AG09319 (cell line): ENCODE measurements at places on chromosomes 3 and 15.

DNA sequence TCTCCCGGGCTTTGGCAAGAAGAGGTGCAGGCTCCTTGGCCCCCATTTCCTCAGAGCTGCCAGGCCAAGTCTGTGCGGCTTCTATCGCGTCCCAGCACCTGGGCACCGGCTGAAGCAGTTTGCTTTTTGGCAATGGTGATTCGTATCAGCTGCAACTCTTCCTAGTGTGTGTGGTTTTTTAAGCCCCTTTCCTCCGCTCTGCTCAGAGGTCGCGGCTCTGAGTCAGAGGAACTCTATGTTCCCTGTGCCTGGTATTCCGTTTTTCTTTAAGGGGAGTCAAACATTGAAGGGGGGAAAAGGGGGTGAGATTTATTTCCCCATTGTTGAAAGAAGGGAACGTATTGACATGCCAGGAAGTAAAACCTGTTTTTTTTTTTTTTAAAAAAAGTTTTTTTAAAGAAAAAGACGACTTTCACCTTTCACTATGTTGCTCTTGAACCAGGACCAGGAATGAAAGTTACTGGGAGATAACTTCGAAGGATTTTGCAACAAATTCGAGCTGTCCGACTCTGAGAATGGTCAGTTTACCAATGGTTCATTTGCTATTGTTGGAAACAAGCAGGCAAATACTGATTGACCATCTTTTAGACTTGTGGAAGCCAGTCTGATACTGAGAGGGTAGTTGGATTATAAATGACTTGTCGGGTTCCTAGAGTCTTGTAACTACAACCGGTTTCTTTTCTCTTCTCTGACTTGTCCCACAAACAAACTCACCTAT lies 1.1 kb downstream of the ARMC8 start:
- no peak for DNase-seq

- DNase-seq = no peak
Observed at GRCh38 chr3:86175051-86175536, 815.9 kb downstream of the VGLL3 start.

DNA sequence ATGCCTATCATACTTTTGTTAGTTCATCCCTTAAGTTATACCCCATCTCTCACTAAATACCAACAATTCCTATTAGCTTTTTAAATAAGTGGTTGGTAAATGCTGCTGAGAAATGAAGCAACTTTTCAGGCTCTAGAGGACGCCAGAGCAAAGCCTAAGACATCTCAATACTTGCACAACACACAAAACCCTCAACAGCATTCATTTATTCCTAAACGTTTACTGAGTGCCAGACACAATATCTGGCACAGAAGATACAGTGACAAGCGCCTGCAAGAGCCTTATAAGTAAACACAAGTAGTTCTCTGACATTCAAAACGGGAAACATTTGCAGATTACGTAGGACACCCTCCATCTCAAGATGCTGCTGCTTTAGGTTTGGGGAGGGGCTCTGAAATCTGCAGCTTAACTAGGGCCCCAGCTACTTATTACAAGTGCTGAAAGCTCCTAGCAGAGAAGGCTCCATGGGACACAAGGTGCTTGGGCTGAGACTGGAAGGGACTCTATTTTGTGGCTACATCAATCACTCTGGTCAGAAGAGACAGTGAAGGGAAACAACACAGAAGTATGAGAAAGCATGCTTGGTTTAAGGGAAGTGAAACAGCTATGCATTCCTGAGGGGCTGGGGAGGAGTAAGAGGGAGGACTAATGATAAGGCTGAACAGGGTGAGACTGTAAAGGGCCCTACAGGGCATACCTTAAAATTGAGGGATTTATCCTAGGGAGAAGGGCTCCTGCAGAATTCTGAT lies 311.3 kb downstream of the PLCL2 start:
- DNase-seq = no peak

DNA sequence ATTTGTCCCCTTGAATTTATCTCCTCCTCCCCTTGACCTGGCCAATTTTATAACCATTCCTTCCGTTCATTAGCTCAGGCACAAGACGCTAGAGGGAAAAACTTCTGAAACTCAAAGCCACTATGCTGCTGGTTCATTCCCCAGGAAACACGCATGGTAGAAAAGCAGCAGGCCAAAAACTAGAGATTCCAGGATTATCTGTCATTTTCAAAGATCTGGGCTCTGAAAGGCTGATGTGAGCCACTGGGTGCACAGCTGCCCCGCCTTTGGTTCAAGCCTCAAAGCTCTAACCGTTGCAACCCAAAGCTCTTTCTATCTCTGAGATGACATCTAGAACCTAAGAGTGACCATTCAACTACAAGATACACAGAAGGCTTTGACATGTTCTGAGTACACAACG lies 6.1 kb downstream of the ANP32A start:
- no peak for DNase-seq

DNA sequence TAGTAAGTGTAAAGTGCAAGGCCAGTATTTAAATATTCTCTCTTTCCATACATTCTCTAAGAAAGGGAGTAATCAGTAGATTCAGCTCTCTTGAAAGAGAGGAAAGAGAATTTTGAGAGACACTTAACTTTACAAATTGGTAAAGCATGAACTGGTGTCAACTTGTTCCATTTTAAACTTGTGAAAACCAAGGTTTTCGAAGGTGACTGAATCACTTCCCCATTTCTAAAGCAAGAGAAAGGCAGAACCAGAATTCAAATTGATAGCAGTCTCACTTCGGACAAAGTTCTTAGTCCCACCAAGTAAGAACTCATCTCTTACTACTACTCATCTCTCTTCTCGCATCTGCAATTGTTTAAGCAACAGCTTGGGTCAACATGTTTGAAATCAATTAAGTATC lies 22.4 kb downstream of the TJP1 start:
- no peak for DNase-seq

DNA sequence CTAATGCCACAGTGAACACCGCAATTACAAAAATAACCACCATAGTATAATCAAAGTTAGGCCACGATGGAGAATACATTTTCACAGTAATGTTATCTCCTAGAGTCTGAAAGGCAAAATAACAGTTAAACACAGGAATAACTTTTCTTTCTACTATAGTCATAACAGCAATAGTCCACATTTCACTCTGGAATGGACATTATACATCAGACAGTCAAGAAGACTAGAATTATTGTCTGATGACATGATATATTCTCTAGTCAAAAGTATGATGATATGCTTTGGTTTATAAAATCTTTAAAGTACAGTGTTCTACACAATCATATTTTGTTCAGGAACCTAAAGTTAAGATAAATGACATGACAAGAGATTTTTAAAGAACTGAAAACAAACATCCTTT lies 18.0 kb downstream of the SPPL2A start:
- no peak for DNase-seq

DNA sequence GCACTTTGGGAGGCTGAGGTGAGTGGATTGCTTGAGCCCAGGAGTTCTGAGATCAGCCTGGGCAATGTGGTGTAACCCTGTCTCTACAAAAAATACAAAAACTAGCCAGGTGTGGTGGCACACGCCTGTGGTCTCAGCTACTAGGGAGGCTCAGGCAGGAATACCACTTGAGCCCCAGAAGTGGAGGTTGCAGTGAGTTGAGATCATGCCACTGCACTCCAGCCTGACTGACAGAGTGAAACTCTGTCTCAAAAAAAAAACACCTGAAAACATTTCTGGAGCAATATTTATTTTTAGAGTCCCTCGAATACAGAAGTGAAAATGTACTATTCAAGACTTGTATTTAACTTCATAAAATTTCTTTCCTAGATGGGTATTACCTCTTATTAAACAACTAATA lies 4.6 kb downstream of the SPCS1 start:
- DNase-seq = no peak

DNA sequence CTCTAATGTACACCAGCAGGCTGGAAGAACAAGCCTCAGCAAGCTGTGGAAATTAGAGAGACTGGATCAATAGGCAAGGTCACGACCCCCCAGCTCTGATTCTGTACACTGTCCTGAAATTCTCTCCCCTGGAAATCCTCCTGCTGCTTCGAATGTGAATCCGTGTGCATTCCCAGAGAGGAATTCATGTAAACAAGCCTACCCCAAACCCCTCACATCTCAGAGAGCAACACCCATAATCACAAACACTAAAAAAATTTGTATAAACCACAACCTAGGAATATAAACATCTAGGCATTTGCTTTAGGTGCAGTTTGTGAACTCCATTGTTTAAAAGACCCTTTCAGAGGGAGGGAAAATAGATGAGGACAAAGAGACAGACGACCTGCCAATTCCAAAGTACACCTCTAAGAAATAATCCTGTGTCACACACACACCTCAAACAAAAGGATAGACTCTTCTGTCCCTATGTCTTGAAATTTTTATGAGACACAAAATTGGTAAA lies 325.2 kb downstream of the WDR72 start:
- no peak for DNase-seq

DNA sequence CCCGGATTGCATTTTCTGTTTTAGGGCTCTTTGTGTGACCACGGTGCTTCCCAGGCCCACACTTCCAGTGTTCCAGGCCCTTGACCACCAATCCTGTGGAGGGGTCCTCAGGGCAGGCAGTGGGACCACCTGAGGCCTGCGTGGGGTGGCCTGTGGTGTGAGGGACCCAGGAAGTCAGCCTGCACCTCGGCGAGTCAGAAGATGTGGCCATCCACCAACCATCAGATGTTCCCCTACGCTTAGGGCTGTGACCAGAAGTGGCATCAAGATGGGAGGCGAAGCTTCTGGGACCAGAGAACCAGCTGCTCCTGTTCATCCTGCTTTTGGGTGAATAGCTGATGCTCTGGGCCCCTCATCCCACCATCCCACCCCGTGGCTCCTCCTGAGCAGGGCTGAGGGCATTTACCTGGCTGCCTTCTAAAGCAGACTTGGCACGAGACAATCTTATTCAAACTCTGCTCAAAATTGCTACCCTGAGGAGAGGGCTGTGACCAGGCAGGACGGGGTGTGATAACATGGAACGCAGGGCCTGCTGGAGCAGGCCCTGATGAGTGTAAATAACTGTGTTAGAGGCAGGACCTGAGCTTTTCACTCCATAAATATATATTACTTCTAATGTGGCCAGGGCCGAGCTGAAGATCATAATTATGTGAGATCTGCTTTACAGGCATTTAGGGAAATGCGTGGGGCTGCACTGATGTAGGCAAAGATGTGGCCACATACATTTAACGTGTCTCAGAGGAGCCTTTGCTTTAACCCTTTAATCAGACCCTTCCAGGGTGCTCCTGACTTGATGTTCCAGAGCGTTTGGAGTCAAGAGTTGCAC lies 28.8 kb downstream of the SMAD3 start:
- no peak for DNase-seq

DNA sequence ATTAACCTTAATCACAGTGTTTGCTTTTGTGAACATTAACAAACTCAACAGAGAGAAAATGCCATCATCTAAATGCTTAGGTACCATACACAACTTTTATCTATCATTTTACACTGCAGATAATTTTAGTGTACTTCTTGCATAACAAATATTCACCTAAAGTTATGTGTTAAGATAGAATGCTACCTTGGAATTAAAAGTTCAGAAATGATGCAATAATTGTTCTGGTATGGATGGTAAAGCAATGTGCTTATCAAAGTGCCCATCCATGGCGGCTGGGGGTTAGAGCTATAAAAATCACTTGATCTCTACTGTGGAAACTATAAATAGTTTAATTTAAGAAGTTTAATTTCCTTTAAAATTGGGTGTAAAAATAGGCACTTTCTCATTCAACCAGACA lies 28.7 kb downstream of the SATB1 start:
- no peak for DNase-seq

DNA sequence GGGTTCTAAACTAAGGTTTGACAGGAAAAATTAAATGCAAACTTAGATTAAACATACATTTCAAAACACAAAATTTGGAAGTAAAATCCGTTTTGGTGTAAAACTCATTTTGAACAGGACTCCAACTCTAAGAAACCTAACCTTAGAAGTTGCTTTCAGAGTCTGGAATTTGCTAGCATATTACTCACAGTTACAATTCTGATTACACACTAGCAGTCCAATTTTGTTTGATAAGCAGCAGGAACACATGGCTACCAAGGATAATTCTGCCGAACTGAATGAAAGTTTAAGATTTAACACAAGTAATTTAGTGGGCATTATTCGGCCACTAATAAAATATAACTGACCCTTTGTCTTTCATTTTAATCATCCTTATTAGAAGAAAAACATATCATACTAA lies 49.6 kb downstream of the FRMD5 start:
- no peak for DNase-seq

GRCh38 chr15:64286473-64286872 lies 69.5 kb downstream of the CSNK1G1 start:
- no peak for DNase-seq

GRCh38 chr15:82108489-82109078 lies 62.8 kb upstream of the MEX3B start:
- DNase-seq = no peak

- no peak for DNase-seq
Observed at GRCh38 chr15:28996289-28996688, 110.5 kb downstream of the APBA2 start.

- DNase-seq = no peak
Observed at GRCh38 chr3:47007001-47007400, 27.5 kb downstream of the NBEAL2 start.

- DNase-seq = no peak
Observed at GRCh38 chr15:69158201-69158842, 2.1 kb upstream of the GLCE start.

GRCh38 chr3:33904730-33905129 lies 106.3 kb downstream of the PDCD6IP start:
- no peak for DNase-seq
